Osteocyte (in vitro differentiated cells): ENCODE measurements at places on chromosomes 3 and 15. TPM values are rescaled to one million over a fixed set of nuclear protein-coding genes. Genes with fewer than 3 reads are reported as not detected.

The NME9 gene
- not detected in 2 replicates for total RNA-seq

The SLC2A2 gene
- total RNA-seq = not detected in 2 replicates

The ST3GAL6 gene
- total RNA-seq = 4.4 and 8.0 TPM in 2 replicates

The MYZAP gene
- 1.4 and 1.5 TPM in 2 replicates for total RNA-seq

DNA sequence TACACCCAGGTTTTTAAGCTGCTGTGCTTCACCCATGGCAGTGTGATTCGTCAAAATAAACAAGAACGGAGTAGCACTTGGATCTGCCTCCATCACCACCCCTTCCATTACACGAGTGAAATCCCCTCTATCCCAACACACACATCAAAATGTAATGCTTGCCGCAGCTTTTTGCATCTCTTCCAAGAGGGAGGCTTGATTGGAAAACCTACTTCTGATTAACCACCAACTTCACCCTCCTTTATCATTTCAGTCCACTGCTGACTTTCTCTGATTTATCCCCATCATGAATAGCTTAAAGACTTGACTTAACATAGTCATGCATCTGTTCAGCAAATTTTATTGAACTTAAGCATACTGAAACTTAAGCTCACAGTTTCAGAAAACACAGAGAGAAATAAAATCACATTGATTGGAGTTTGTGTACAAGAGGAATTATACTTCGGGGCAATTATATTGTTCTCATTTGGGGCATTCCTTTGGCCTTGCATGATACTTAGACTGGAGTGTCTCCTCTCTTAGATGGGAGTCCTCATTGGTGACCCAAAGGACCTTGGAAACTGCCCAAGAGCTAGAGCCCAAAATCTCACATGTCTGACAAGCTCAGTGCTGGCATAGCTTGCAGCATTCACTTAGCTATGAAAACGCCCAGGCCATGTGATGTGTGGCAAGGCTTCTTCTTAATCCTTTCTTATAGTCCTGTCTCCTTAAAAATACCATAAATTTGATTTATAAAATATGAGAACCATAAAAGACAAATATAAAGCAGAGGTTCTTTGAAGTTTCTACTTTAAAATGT is 124.3 kb upstream of the UMPS start:
- no peak for DNase-seq

DNA sequence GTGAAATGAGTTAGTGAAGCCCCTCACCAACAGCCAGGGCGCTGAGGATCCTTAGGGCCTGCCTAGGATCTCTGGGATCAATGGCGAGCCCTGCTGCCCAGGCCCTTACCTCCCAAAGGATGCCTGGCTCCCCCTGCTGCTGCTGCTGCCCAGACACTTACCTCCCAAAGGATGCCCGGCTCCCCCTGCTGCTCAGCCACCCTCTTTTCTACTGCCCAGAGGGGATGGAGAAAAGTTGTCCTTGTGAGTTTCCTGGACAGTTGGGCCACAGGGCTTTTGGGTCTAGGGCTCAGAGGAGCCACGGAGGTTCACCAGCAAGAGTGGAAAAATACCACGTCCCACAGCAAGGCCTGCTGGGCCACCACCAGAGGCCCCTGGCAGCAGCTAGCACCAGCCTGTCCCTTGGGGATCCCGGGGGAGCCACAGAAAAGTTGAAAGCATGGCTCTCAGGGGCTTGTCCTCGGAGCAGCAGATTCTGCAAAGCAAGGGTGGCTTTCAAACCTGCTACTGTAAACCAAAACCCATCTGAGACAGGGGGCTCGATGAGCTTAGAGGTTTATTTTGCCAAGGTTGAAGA is 59.4 kb downstream of the SLC6A6 start:
- no peak for DNase-seq

GRCh38 chr3:75180945-75181298 is 483.2 kb upstream of the FRG2C start:
- DNase-seq = no peak

DNA sequence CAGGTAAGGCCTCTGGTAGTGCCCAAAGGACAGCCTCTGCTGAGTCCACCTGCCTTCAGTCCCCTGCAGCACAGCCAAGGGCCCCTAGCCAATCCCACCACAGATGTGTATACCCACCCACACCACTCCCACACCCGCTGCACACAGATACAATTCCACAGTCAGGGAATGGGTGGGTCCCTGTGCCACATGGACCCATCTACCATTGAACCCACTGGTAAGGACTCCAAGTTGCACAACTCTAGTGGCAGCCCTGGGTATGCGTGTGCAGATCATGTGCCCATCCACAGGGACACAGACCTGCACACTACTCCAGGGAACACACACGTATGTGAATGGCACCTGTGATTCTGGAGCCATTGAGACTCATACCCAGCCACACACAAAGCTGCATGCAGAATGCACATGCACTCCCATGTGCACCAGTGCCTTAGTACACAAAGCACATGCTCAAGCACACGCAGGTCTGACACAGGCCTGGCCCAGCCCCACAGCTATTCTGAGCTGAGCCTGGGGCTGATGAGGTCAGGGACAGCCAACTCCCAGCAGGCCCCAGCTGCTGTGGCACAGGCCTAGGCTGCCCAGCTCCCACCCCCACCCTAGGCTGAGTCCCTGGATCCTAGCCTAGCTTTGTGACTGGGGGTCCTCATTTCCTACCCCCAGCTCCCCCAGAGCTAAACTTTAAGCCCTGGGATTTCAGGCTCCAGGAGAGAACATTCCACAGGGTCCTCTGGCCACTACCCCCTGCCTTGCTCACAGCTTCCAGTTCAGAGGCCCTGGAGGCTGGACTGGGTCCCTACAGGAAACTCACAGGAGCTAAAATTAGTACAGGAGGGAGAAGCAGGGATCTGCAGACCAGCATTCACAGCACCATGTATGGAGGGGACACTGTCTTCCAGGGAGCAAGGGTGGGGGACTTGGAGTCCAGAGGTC is 2.7 kb upstream of the ALS2CL start:
- DNase-seq = no peak

- DNase-seq = no peak
Measured at GRCh38 chr3:9914011-9914410, 2.9 kb upstream of the IL17RC start.

DNA sequence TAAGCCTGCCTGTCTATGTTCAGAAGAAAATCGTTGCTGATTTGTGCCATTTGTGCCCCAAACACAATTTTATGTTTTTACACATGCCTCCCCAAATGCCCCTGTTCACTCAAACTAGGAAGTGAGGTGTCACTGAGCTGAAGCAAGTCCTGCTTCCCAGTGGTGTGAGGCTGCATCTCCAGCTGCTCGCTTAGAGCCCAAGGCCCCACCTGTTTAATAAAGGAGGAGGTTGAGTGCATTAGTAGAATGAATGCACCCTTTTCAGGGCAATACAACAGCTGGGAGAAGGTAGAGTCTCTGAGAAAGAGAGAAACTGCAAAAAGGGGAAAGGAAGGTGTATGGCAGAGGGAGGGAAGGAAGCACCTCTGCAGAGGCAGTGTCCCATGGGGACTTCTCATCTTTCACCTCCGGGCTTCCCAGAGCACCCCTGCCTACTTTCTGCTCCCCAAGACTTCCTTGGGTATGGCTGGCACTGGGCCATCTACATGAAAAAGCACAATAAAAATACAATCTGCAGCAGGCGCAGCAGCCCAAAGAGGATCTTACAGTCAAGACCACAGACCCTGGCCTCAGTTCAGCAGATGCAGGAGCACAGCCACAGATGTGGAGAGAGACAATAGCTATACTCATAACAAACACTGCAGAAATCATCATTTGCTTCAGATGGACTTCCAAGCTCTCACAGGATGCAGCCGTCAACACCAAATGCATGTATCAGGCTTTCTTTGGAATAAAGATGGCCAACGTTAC is 165.9 kb downstream of the POLR2M start:
- DNase-seq = no peak

- no peak for DNase-seq
Measured at GRCh38 chr3:168888781-168889180, 774.7 kb downstream of the MECOM start.

DNA sequence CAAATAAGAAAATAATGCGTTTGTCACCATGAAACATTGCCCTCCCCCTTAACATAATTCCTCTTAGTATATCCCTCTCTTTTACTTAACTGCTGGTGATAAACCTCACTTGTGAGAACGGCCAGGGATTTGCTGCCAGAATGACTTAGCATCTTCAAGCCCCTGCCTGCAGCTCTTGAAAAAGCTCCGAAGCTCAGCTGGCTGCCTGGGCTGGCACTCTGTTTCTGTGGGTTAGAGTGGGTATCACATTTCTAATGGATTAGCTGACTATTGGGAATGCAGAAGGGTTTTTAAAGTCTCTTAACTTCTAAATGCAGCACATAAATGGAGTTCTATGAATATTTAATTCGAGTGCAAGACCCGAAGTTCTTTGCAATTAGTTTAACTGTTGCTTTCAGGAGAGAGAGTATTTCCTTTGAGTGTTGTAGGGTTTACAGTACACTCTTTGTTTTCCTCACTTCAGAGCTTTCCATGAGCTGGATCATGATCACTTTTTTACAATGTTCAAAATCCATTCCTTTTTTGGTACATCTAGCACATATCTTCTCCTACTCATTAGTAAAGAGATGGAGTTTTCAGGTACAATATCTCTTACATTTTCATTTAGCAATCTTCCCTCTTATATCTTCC is 124.7 kb upstream of the RBMS3 start:
- DNase-seq = no peak

DNA sequence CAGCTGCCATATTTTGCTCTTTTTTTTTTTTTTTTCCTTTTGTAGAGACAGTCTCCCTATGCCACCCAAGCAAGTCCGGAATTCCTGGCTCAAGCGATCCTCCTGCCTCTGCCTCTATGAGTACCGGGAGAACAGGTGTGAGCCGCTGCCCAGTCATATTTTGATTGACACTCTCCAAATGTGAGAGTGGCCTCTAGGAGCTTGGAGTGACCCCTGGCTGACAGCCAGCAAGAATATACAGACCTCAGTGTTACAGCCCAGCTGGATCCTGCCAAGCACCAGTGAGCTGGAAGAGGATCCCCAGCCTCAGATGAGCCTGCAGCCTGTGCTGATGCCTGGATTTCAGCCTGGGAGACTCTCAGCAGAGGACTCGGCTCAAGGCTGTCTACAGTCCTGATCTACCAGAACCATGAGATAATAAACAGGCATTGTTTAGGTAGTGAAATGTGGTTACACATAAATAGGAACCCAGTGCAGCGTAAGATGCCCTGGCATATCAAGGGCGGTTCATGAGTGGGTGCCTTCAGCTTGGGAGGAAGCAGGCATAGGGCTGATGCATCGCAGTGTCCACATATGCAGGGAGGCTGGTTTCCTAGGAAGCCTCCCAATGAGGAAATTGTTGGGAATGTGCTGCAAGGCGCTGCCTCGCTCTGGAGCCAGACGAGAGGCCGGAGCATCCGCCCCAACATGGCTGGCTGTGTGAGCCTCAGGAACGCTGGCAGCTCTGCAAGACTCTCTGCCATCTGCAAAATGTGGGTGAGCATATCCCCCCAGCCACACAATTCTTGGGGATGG is 38.9 kb upstream of the ATP10A start:
- no peak for DNase-seq

GRCh38 chr15:98927022-98927421 is 80.6 kb downstream of the PGPEP1L start:
- no peak for DNase-seq

GRCh38 chr3:182973047-182973446 is 7.3 kb downstream of the DCUN1D1 start:
- DNase-seq = no peak

DNA sequence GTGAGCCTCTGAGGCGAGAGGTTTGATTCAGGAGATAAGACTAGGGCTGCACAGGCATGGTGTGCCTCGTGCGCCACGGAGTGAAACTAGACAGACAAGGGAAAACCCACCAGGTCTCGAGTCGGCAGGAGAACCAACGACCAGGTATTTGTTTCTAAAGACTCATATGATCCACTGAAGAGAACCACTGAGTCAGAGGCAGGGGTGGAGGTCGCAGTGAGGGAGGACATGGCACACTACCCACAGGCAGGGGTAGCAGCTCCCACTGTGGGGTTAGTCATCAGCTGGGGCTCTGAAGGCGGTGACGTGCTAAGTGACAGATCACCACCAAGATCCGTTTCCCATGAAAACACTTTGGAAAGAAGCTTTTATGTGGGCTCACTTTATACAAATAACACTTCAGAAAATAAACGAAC is 45.7 kb downstream of the CHSY1 start:
- no peak for DNase-seq

DNA sequence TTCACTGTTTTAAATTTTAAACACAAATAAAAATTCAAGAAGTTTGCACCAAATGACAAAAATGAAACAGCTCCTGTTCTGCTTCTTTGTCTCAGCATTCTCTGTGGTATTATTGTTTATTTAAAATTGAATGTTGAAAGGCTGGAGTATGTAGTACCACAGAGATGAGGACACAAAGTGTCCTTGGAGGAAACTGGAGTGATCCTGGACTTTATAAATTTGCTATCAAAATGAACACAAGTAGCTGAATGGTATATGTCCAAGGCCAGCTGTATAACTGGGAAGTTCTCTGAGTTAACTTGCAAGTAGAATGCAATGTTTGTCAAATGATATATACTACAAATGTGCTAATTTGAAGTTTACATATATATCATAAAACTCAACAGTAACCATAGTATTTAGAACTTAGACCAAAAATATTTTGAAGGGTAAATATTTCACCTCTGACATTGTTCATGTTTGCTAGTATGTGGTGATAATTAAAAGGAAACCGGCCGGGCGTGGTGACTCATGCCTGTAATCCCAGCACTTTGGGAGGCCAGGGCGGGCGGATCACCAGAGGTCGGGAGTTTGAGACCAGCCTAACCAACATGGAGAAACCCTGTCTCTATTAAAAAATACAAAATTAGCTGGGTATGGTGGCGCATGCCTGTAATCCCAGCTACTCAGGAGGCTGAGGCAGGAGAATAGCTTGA is 12.3 kb downstream of the BTLA start:
- DNase-seq = no peak

GRCh38 chr3:101643861-101644613 is 32.9 kb downstream of the ZBTB11 start:
- DNase-seq = no peak

DNA sequence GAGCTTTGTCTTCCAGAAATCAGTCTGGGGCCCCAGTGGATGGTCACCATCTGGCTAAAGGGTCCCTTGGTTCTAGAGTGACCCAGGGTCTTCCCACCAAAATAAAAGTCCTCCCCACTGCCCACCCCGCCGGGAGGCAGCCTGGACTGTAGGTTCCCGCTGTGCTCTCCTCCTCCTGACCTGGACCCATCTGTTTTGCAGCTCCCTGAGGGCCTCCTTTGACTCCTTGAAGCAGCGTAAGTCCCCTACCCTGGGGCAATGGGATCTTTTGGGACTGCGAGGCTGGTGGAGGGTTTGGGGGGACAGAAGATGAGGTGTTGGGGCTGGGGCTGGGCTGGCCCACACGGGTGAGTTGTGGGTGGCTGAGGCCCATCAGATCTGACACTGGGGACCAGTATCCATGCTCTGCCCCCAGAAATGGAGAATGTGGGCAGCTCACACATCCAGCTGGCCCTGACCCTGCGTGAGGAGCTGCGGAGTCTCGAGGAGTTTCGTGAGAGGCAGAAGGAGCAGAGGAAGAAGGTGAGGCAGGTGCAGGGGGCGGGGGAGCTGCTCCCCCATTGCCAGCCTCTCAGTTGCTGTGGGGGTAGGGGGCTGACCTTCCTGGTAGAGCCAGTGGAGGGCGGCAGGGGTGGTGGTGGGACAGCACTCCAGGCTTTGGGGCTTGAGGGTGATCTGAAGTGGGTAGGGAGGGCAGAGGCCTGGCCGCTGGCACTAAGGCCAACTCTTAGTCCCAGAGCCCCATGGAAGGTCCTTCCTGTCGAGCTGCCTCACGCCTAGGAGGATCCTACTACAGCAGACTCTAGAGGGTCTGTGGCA is 30.4 kb downstream of the PSTPIP1 start:
- DNase-seq = peak; percentile 77
